ENCODE measurements at places on chromosomes 2 and 18.
A peak's percentile ranks its signal among the peaks of the same experiment; 100 is the strongest.

GRCh38 chr2:137705296-137705695, 259.0 kb upstream of the HNMT start:
- DNase-seq: no peak

DNA sequence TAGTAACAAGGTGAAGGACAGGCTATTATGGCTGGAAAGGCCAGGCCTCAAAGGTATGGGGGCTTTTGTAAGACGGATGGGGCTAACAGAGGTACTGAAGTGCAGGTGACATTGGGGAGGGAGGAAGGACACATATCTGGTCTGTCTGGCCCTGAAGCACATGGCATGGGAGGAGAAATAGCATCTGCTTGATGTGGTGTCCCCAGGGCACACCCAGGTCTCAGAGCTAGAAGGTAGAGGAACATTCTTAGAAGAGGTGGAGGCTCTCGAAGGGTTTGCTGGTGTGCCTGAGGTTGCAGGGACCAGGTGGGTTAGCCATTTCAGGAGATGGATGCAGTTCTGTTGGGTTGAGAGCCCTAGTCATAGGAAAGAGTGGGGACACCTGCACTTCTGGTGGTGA, 9.5 kb downstream of the RALB start:
- DNase-seq: no peak

DNA sequence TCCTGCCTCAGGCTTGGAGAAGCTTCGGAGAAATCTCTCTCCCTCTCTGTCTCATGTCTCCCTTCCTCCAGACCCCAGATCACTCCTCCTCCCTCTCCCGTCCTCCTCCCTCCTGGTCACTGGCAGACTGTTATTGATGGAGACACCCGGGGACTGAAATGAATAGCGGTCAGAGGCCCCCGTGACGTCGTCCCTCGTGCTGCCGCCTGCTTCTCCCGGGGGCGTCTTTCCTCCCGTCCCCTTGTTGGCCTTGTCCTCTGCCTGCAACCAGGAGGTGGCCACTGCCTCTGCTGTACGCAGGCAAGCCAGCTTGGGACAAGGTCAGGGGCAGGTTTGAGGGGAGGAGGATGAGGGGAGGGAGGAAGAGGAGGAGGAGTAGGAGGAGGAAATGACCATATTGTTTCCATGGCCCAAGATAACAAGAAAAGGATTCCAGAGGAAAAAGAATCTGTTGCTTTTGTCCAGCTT, 78.2 kb downstream of the CELF4 start:
- peak; percentile 30 for DNase-seq

GRCh38 chr2:224263571-224264043, 138.3 kb downstream of the FAM124B start:
- no peak for DNase-seq

DNA sequence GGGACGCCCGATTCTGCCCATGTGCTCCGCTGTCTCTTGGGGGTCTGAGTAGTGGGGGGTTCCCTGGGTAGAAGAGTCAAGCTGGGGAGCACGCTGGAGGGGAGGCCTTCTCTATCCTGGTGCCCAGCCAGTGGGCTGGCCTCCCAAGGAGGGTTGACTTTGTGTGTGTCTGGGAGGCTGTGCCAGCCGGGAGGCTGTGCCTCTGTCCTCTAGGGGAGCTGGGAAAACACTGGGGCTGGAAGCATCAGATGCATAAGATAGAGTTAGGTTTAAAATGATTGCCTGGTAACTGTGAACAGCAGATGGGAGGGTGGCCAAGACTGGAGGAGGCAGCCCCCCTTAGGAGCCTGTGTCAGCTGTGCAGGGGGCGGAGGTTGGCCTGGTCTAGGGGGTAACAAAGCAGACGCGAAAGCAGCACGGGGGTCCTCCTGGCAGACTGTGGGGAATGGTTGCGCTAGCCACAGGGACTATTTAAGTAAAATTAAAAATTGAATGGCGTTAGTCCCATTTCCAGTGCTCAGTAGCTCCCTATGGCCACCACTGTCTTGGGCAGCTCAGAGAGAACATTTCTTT, 1.3 kb downstream of the ING5 start:
- DNase-seq: peak; percentile 21

- DNase-seq: no peak
Observed at GRCh38 chr2:23904692-23905091, 22.2 kb downstream of the ATAD2B start.

DNA sequence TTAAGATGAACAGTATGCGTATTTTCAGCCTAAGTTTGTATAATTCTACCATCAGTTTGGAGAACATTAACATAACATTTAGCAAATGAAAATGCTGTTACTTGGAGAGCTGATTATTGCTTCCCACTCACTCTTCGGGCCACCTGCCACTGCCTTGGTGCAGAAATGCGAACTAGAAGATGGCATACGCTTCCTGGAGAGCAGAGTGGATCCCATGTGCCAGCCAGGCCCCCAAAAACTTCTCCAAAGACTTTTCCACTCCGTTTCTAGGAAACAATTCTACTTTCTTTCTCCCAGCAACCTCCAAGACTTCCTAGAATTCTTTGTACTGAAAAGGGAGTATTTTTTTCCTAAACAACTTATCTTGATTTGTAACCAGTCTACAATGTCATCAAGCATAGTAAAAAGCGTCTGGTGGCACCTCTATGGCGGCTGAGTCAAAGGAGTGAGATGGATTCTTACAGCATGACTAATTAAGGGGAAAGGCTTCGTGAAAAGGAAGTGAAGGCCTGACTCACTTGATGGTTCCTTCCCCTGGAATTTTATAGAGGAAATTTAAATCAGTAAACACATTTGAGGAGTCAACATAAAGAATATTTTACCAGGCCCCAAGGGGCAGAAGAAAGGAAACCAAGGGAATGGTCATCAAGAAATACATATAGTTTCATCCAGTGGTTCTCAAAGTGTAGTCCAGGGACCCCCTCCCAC, 36.6 kb downstream of the FEZ2 start:
- DNase-seq: no peak

- DNase-seq: no peak
Observed at GRCh38 chr18:55699233-55699765, 111.3 kb upstream of the TCF4 start.

GRCh38 chr2:71045865-71046548, 22.4 kb upstream of the NAGK start:
- DNase-seq: no peak

Measured in NCI-H2227 treated with DMSO at 0.1 percent for 48 hours (cell line).